ENCODE measurements at places on chromosomes 12 and 14. TPM values are rescaled to one million over a fixed set of nuclear protein-coding genes. Genes with fewer than 3 reads are reported as not detected.

GRCh38 chr14:22601996-22602395 is 3.9 kb downstream of the ABHD4 start:
- no peaks in the 10 kb centered on the region for H3K27me3 ChIP-seq
- no peak overlapping the region for H3K4me3 ChIP-seq
- no peak for DNase-seq
- H3K27ac ChIP-seq, result no peak overlapping the region
- H3K4me1 ChIP-seq, result peaks cover 21% of the 10 kb centered on the region

- H3K27me3 ChIP-seq, result no peaks in the 10 kb centered on the region
- no peaks in the 10 kb centered on the region for H3K36me3 ChIP-seq
- peaks cover 13% of the 10 kb centered on the region for H3K4me1 ChIP-seq
- DNase-seq, result no peak
- no peak overlapping the region for H3K27ac ChIP-seq
- no peak overlapping the region for H3K4me3 ChIP-seq
These were observed 35.9 kb upstream of the WNK1 start for GRCh38 chr12:716506-716905.

The INSM2 gene
- total RNA-seq, result not detected

The TC2N gene
- 61.7 TPM for total RNA-seq

- H3K4me3 ChIP-seq, result no peak overlapping the region
- no peaks in the 10 kb centered on the region for H3K4me1 ChIP-seq
- DNase-seq, result no peak
- no peaks in the 10 kb centered on the region for H3K27me3 ChIP-seq
- no peak overlapping the region for H3K27ac ChIP-seq
These were observed 629.5 kb downstream of the TRHDE start for GRCh38 chr12:72901685-72902084.

- H3K27ac ChIP-seq, result no peak overlapping the region
- no peak for DNase-seq
- no peaks in the 10 kb centered on the region for H3K4me1 ChIP-seq
These were observed 745.8 kb downstream of the TRHDE start for GRCh38 chr12:73017981-73018380.

DNA sequence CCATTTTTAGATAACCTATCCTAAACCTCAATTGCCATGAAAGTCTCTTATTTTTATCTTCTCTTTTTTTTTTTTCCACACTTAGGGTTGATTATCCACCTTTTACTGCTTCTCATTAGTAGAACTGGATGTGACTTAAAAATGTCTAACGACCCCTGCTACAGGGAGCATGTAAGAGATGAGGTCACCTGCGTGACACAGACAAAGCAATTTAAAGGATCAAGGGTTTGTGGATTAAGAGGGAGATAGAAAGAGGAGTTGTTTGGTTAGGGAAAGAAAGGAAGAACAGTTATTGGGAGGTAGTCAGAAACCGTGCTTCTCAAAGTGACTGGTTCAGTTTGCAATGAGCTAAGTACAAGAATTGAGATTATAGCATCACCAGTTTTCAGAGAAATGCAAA is 239.1 kb downstream of the ALX1 start:
- H3K27me3 ChIP-seq, result no peaks in the 10 kb centered on the region
- H3K36me3 ChIP-seq, result no peaks in the 10 kb centered on the region
- H3K4me1 ChIP-seq, result no peaks in the 10 kb centered on the region
- H3K27ac ChIP-seq, result no peak overlapping the region

- peaks cover 6% of the 10 kb centered on the region for H3K4me1 ChIP-seq
- no peak overlapping the region for H3K4me3 ChIP-seq
- no peaks in the 10 kb centered on the region for H3K36me3 ChIP-seq
- H3K27ac ChIP-seq, result no peak overlapping the region
- DNase-seq, result no peak
- H3K27me3 ChIP-seq, result peaks cover 56% of the 10 kb centered on the region
These were observed 27.6 kb upstream of the GALNT9 start for GRCh38 chr12:132356691-132357622.

All from suprapubic skin (tissue), 4 donors.